Stimulated activated naive CD4-positive, alpha-beta T cell (primary cell): ENCODE measurements at places on chromosomes 7 and 10.
A peak's percentile ranks its signal among the peaks of the same experiment; 100 is the strongest.

GRCh38 chr7:82443547-82444219 lies at the start of gene CACNA2D1:
Gene CACNA2D1, minus strand, starts transcription at chr7:82443777.
- no peak for DNase-seq

DNA sequence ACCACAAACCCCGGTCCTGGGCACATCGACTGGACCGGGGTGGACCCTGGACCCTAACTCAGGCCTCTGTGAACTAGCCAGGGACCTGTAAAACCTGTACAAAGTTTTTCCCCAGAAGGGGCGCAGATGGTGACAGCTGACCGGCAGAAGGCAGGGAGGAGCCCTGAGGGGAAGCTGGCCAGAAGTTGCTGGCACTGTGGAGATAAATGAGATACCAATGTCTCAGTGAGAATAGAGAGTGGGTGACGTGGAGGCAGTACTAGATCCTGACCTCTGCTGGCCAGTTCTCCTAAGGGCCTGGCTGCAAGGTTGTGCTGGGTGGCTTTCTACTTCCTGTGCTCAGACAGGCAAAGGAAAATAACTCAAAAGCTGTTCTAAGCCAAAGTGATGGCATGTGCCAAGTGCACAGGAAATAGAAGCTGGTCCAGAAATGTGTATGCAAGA lies 10.6 kb upstream of the TSPAN14 start:
- peak; percentile 41 for DNase-seq

DNA sequence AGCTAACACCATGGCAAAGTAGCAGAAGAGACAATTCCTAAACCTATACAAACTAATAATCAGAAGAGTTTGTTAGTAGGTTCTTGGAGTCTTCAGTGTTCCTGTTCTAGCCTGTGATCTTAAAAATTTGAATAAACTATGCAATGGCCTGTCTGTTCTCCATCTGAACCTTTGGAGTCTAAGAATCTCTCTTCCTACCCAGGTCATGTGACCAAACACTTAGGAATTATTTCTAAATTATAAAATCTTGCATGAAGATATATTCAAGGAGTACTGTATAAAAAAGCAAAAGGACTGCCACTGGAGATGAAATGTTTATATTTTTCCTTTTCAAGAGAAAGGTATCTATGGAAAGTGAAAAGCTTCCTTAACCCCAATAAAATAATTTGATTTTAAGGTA lies 2.4 kb downstream of the MKI67 start:
- no peak for DNase-seq

GRCh38 chr10:72524489-72524888 lies 101.4 kb downstream of the MICU1 start:
- no peak for DNase-seq

GRCh38 chr7:80775897-80776296 lies 137.5 kb downstream of the CD36 start:
- DNase-seq = no peak

GRCh38 chr7:117667456-117667855 lies 187.6 kb downstream of the CFTR start:
- DNase-seq = no peak

GRCh38 chr10:87603769-87604168 lies 55.9 kb upstream of the PAPSS2 start:
- DNase-seq = no peak

- no peak for DNase-seq
Observed at GRCh38 chr7:27751888-27752660, 12.1 kb downstream of the TAX1BP1 start.
